Bone marrow (tissue), 2 donors: ENCODE measurements at places on chromosomes 3 and 15.

GRCh38 chr3:196756732-196757131 is 17.1 kb downstream of the PAK2 start:
- DNase-seq: no peak

DNA sequence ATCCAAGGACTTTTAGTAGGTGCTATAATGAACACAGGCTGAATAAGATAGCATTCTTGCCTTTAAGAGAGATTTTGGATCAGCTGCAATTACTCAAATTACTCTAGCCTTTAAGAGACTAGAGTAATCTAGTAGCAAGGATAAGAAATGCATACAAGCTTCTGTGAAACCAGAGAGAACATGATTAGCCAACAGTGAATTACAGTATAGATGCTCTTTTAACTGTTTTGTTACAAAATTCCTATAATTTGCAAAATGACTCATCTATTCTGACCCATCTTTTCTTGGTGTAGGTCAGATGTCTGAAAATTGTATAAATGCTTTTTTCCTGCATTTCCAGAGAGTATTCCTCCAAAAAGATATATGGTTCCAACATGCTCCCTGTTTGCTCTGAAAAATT is 66.9 kb downstream of the CEP63 start:
- no peak for DNase-seq

DNA sequence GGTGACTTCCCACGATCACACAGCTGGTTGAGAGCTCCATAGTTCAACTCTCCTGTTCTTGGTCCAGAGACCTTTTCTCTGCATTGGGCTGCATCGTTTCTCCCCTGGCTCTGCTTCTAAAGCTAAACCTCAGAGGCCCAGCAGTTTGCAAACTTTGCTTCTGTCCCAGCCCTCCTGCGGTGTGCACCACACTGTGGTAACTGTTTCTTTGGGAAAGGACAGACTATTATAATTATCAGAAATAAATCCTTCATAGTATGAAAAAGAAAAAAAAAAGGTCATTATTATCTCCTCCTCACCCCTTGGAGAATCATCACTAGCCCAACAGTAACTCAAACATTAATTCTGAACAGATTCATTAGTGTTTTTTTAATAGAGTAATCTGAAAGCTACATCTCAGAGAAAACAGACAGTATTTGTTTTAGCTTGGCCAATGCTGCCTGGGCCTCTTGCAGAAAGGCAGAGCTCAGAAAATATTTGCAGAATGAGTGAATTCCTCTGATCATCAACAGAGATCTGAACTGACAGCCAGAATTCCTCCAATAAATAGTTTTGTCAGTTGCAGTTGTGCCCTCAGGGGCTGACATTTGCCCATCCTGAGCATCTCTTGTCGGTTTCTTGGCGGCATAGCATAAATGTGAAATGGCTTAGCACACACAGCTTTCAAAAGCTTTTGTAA is 52.9 kb downstream of the BFSP2 start:
- DNase-seq: no peak

GRCh38 chr15:90553248-90553745 is 23.6 kb downstream of the CRTC3 start:
- no peak for DNase-seq

GRCh38 chr3:197513953-197514785 is 41.6 kb downstream of the BDH1 start:
- DNase-seq: no peak

DNA sequence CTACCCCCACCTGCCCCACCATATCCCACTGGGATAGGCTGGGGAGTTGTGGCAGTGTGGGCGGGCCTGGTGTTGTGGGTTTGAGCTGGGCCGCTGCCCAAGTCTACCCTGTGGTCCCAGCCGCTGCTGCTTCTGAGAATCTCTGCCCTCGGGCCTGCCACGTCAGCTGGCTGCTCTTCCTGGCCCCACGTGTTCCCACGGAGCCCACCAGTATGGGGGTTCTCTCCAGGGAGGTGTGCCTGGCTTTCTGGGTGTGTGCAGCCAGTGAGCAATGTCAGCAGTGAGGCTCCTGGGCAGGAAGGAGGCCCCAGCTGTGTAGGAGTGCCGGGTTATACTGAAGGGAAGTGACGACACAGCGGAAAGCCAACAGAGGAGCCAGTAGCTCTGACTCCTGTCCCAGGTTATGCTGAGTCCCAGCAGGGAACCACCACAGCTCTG is 10.5 kb downstream of the GNAI2 start:
- peak; percentile 74 for DNase-seq

- DNase-seq: no peak
Measured at GRCh38 chr15:57919754-57920153, 145.8 kb downstream of the ALDH1A2 start.

DNA sequence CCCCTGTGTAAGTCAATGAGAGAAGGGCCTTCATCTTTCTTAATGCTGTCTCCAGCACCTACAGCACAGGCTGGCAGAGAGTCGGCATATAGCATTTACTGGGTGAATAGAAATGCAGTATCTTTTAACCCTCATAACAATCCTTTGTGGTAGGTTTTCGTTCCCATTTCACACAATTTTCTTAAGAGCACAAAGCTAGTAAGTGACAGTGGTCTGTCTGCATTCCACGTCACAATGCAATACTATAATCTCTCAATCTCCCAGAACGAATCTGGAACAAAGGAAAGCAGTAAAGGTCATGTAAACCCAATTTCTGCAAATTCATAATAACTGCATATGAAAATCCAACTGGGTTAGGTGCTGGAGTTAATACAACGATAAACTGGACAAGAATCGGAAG is 1.4 kb upstream of the ZFAND6 start:
- DNase-seq: no peak

- DNase-seq: no peak
Measured at GRCh38 chr3:88059380-88060170, 520 bp downstream of the ZNF654 start.

DNA sequence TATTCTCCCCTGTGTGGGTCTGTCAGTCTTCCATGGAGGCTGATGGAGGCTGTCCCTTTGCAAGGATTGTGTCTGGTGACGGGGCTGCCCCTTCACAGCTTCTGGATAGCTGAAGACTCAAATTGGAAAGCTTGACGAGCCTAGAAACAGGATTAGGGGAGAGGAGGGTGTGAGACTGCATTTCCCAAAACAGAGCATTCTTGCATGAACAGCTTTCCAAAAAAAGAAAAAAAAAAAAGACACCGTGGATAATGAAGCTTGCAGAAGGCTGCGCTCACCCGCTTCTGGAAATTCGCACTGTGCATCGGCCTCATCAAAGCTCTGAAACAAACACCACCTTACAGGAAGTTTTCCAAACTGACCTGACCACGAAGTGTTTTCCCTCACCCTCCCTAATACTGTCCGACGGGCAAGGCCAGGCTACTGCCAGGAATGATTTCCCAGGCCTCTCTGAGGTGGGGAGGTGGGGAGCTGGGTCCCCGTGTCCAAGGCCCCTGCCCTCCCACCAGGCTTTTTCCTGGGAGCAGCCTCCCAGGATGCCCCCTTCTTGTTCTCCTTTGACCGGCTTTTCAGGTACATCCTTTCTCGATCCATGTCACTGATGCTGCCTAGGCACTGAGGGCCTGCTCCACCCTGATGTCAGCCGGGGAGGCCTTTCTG is 24.9 kb upstream of the MUC4 start:
- no peak for DNase-seq

GRCh38 chr3:71012971-71013370 is 570.6 kb downstream of the FOXP1 start:
- no peak for DNase-seq

GRCh38 chr3:64995857-64996551 is 308.2 kb upstream of the ADAMTS9 start:
- no peak for DNase-seq

GRCh38 chr3:58833491-58833890 is 166.9 kb upstream of the FAM3D start:
- DNase-seq: no peak

GRCh38 chr15:60351066-60351465 is 46.7 kb downstream of the ANXA2 start:
- no peak for DNase-seq

GRCh38 chr3:15794303-15794771 is 3.4 kb downstream of the ANKRD28 start:
- no peak for DNase-seq

- DNase-seq: no peak
Measured at GRCh38 chr3:109887293-109887692, 549.9 kb upstream of the DPPA4 start.

- no peak for DNase-seq
Measured at GRCh38 chr3:128439226-128439625, 27.5 kb downstream of the DNAJB8 start.

- no peak for DNase-seq
Measured at GRCh38 chr3:67559029-67559605, 95.3 kb downstream of the SUCLG2 start.
